ENCODE measurements at places on chromosomes 6 and 20.
A peak's percentile ranks its signal among the peaks of the same experiment; 100 is the strongest.

- peak; percentile 75 for ATAC-seq
These were observed at the start of gene SIRPA for GRCh38 chr20:1894951-1895673. Gene SIRPA, plus strand, starts transcription at chr20:1895407. Its CDS starts 41 bp downstream, at chr20:1895448.

GRCh38 chr6:5813625-5814027, 193.1 kb downstream of the NRN1 start:
- no peak for ATAC-seq

- ATAC-seq: no peak
These were observed 80.2 kb downstream of the GMPR start for GRCh38 chr6:16318538-16318937.

DNA sequence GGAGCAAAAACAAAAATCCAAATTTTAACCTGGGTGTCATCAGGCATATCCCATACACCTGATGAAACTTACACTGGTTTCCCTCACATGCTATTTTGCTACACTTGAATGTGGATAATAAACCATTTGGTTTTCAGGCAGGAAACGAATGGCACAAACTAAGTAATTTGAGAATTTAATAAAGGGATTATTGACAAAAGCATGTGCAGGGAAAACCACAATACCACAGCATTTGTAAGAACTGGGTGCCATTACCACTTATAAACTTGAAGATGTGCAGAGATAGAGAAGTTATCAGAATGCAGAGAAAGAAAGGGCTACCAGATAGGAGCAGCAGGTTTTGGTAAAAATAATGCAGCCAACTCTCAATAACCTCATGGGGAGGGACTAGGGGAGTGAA, 151.2 kb downstream of the RFX6 start:
- ATAC-seq: no peak

DNA sequence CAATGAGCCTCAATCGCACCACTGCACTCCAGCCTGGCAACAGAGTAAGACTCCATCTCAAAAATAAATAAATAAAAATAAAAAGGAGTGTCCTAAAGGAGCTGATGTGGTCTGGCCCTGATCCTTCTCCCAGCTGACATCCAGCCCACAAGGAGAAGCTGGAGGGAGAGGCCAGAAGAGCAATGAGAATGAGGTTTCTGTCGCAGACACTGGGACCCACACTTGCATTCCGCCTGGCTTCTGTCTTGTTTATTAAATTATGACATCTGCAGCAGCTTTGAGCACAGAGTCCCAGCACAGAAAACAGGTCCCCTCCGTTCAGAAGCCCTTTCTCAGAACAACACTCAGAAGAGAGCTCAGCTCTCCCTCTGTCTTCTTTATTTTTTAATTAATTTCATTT, 10.3 kb upstream of the E2F1 start:
- peak; percentile 58 for ATAC-seq

- no peak for ATAC-seq
These were observed 30.9 kb upstream of the XRN2 start for GRCh38 chr20:21272279-21272678.

DNA sequence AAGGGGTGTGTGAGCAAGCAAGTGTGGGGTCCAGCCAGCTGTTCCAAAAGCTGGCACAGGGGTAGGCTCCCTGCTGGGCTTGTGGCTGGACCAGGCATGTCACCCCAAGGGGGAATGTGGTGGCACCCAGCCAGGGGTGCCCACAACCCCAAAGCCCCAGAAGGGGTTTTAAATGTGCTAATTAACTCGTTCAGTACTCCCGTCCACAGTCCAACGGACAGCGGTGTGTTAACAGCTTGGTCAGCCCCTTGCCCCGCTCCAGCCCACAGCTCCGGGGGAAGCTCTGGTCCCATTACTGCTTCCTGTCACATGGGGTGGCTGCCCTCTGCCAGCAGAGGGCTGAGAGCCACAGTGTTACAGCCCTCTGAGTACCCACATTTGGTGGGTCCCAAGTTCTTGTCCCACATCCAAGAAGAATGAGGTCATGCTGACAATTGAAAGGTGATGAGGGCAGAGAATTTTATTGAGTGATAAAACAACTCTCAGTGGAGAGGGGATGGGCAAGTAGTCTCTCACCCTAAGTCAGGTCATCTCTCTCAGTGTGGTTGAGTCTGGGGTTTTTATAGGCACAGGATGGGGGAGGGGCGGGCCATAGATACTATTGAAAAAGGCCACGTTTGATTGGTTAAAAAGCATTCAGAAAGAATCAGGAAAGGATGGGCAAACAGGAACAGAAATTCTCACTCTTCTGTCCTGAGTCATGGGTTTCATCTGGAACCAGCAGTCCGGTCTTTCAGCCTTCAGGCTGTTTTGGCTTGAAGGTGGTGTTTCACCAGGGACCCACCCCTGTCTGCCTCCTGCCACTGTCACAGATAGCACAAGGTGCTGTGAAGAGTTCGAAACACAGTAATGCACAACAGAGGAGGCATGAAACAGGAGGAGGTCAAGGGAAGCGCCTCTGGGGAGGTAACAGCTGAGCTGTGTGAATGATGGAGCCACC, 238.5 kb downstream of the NFATC2 start:
- no peak for ATAC-seq

DNA sequence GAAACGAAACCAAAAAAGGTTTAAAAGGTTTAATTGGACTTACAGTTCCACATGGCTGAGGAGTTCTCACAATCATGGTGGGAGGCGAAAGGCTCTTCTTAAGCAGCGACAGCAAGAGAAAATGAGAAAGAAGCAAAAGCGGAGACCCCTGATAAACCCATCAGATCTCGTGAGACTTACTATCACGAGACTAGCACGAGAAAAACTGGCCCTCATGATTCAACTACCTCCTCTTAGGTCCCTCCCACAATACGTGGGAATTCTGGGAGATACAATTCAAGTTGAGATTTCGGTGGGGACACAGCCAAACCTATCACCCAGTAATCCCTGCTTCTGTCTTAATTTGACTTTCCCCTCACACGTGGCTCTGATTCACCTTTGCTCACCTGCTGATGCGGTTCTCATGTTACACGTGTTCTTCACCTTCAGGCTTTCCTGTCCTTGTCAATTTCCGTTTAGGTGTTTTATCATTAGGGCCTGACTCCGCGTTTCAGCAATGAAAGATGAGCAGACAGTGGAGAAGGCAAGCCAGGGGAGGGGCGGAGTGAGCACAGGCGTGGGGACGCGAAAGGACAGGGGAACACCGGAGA, 57.1 kb downstream of the AGPAT4 start:
- no peak for ATAC-seq

- ATAC-seq: no peak
These were observed 238.1 kb downstream of the RNGTT start for GRCh38 chr6:88725111-88725975.

GRCh38 chr6:1641343-1641885, 31.7 kb downstream of the FOXC1 start:
- peak; percentile 35 for ATAC-seq

DNA sequence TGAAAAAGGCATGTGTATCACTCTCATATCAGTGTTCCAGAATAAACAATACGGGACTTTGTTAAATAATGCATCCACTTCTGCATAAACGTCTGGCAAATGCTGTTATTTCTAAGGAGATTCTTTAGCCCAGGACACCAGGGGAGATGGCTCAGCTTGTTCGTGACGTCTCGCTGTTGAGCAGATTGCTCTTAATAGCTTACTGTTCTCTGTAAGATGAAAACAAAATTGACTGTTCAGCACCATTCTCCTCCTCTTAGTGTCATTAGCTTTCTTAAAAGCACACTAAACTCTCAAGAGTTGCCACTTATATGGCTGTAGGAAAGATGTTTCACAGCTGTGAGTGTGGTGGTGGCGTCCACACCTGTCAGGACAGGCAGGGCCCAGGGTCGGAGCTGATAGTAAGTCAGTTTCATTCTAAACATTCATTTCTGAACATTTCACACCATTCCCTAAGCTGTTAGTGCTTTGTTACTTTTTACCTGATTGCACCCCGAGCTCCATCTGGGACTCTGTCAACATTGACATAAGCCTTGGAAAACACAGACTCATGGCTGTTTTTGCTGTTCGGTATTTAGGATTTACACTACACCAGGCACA, 132.1 kb downstream of the ZDHHC14 start:
- ATAC-seq: no peak

GRCh38 chr6:114052141-114052540, 81.2 kb upstream of the HDAC2 start:
- no peak for ATAC-seq

DNA sequence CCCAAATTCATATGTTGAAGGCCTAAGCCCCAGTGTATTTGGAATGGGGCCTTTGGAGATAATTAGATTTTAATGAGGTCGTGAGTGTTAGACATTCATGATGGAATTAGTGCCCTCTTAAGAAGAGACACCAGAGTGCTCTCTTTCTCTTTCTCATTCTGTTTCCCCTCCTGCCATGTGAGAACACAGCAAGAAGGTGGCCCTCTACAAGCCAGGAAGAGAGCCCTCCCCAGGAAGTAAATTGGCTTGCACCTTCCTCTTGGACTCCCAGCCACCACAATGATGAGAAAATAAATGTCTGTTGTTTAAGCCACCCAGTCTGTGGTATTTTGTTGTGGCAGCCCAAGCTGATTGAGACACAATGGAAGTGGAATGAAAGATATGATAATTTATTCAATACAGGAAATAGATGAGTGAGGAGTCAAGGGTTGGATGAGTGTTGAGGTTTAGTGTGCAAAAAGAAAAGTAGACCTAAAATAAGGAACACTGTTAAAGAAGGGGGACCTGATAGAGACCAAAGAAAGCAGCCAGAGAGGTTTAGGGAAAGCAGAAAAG, 25.9 kb upstream of the ATXN1 start:
- no peak for ATAC-seq

GRCh38 chr6:135637701-135638100, 140.2 kb upstream of the AHI1 start:
- ATAC-seq: no peak

DNA sequence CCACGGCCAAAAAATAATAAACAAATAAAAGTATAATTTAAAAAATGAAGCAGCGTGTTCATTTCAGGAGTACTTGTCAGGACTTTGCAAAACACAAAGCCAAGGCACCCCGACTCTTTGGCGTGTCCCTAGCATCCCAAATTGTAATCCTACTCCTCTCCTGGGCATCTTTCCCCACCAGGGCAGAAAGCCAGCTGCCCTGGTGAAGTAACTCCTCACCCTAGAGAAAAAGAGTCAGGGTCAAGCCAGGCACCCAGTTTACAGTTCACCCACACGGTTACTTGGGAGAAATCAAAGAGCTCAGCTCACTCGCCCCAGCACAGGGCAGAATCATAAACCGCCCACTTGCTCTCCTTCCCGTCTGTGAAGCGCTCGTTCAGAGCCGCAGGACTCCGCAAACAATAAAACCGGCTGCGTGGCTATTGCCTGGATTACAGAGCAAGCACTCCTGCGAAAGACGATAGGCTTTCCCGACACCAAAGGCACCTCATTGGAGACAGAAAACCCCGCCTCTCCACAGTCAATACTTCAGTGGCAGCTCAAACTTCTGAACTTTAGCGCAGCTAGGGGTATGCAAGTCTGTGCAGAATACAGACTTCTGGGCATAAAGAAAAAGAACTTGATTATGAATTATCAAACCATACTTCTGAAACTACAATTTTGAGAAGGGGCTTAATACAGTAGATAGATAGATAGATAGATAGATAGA, 73.0 kb upstream of the NHSL1 start:
- ATAC-seq: peak; percentile 54

DNA sequence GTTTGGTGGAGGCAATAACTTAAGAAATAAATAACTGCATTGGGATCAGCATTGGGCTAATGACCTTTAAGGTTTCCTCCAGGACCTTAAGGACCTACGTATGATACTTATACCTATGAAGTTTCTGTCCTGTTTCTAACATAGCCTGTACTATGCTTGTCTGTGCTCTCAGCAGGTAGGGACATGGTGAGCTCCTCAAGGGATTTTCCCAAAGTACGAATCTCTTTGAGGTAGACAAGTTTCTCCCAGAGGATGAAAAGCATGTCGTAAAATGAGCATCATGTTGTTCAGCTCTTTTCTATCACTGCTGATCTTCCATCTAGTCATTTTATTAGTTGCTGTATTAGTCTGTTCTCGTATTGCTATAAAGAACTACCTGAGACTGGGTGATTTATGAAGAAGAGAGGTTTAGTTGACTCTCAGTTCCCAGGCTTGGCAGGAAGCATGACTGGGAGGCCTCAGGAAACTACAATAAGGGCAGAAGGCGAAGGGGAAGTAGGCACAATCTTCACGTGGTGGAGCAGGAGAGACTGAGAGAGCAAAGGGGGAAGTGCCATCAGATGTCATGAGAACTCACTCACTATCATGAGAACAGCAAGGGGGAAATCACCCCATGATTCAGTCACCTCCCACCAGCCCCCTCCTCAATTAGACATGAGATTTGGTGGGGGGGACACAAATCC, 77.8 kb upstream of the TGM3 start:
- ATAC-seq: no peak

DNA sequence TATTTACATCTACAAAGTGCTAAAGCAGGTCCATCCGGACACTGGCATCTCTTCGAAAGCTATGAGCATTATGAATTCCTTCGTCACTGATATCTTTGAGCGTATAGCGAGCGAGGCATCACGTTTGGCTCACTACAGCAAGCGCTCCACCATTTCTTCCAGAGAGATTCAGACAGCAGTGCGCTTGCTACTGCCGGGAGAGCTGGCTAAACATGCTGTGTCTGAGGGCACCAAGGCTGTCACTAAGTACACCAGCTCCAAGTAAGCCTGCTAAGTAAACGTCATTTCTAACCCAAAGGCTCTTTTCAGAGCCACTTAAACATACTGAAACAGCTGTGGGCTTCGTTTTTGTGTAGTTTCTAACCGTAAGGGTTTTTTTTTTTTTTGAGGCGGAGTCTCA, 27.5 kb upstream of the SLC17A4 start:
- ATAC-seq: no peak

- ATAC-seq: no peak
These were observed 96.8 kb downstream of the ARMC2 start for GRCh38 chr6:108944707-108945680.

DNA sequence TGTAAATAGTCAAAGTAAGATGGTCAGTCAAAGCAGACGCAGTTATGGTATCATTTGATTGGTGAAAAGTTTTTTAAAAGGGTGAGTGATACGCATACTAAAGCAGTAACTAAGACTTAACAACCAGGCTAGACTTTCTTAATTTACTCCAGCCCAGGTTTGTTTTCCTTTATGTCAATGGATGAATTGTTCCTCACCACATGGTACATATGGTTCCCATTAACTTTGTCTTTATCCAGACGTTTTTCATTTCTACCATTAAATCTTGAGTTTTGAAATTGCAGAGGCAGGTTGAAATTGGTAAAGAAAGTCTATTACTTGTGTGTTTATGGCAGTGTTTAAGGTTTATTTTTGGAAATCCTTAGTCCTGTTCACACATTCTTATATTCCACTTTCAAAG, 98.5 kb upstream of the SCGN start:
- ATAC-seq: peak; percentile 69

DNA sequence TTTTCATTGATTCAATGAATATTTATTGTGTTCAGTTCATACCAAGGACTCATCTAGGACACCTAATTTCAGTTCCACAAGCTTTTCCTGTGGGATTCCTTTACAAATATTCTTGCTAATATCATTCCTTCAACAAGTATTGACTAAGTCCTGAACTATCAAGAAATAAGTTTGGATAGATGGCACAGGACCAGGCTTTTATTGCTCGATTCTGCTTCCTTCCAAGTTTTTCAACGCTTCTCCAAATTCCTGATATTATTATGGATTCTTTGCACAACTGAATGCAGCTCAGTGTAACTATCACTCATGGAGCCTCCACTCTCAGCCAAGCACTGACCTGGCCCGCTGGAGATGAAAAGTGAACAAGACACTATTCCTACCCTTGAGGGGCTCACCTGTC, 32.7 kb upstream of the COL21A1 start:
- ATAC-seq: no peak

GRCh38 chr6:51019806-51020205, 201.1 kb downstream of the TFAP2B start:
- no peak for ATAC-seq
